ENCODE measurements at places on chromosomes 1 and 21. TPM values are rescaled to one million over a fixed set of nuclear protein-coding genes. Genes with fewer than 3 reads are reported as not detected.
A peak's percentile ranks its signal among the peaks of the same experiment; 100 is the strongest.

GRCh38 chr1:10768552-10768951, 27.9 kb downstream of the CASZ1 start:
- no peak overlapping the region for H3K27ac ChIP-seq
- no peaks in the 10 kb centered on the region for H3K4me1 ChIP-seq
- H3K4me3 ChIP-seq = no peak overlapping the region
- DNase-seq = no peak
- no peaks in the 10 kb centered on the region for H3K27me3 ChIP-seq

GRCh38 chr1:14926818-14927575, 226.6 kb upstream of the TMEM51 start:
- peaks cover 4% of the 10 kb centered on the region for H3K4me1 ChIP-seq
- H3K27me3 ChIP-seq = no peaks in the 10 kb centered on the region

DNA sequence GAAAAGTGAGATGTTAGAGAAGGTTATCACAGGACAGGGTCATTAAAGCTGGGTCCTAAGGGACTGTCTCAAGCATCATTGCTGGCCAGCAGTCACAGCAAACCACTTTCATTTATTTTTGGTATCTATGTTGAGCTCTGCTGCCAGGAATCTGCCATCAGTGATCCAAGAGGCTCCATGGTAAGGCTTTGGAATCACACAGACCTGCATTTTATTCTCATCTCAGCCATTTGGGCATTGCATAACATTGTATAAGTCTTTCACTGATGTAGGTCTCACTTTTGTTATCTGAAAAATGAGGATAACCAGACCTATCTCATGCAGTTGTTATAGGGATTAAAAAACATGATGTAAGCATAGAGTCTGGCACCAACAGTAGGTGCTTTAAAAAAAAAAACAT, 77.5 kb downstream of the OMA1 start:
- H3K27ac ChIP-seq = no peak overlapping the region
- no peak overlapping the region for H3K4me3 ChIP-seq
- DNase-seq = no peak

DNA sequence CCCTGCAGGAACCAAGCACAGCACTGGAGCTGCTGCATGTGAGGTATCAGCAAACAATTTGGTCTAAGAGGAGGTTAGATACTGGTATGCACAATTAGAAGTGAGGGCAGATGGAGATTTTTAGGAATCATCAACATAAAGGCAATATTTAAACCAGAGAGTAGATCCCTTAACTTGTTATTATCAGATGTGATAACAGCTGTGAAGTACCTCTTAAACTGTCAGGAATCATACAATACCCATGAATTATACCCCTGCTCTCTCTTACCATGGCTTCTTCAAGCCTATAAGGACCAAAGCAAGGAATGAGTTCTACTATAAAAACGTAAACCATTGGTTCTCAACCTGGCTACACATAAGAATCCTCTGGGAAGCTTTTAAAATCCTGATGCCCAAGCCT, 3.9 kb downstream of the BCAR3 start:
- no peaks in the 10 kb centered on the region for H3K27me3 ChIP-seq
- H3K4me1 ChIP-seq = peaks cover 26% of the 10 kb centered on the region
- H3K4me3 ChIP-seq = no peak overlapping the region
- DNase-seq = no peak

DNA sequence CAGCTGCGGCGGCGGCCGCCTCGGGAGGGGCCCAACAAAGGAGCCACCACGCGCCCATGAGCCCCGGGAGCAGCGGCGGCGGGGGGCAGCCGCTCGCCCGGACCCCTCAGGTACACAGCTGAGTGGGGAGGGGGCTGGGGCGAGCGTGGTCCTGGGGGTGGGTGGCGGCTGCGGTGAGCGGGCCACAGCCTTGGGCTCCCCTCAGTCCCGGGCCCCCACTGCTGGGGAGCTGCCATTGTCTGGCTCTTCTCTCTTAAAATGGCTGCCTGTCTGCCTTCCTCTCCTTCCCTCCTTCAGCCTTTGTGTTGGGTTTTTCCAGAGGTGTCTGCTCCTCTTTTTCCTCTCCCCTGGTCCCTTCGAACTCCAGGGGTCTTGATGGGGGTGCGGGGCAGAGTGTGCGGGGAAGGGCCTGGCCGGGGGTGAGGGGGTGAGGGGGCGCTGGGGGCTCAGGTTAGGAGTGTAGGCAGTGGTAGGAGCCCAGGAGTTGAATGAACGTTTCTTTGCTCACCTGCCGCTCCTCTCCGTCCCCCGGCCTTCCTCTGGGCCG, 1.7 kb downstream of the ARID1A start:
- H3K4me1 ChIP-seq = peaks cover 54% of the 10 kb centered on the region
- no peaks in the 10 kb centered on the region for H3K27me3 ChIP-seq
- peak overlapping the region; percentile 73 for H3K4me3 ChIP-seq

DNA sequence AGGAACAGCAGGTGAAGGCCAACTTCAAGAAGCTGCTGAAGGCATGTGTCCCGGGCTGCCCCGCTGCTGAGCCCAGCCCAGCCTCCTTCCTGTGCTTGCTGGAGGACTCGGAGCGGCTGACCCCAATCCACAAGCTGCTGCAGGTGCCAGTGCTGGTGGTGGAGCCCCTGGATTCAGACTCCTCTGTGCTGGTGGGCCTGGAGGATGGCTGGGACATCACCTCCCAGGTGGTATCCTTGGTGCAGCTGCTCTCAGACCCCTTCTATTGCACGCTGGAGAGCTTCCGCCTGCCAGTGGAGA, 20.1 kb upstream of the NPPB start:
- H3K36me3 ChIP-seq = no peaks in the 10 kb centered on the region
- no peak overlapping the region for H3K27ac ChIP-seq
- H3K27me3 ChIP-seq = no peaks in the 10 kb centered on the region
- H3K4me3 ChIP-seq = no peak overlapping the region

Gene OPTC
- total RNA-seq = not detected

Gene SOX13
- 31.5 TPM for total RNA-seq

Gene SLFNL1
- total RNA-seq = 0.09 TPM

Gene ZNF593OS
- 0.45 TPM for total RNA-seq

Gene MFAP2
- 20.5 TPM for total RNA-seq

Gene RNASEL
- total RNA-seq = 2.9 TPM

Gene AGO4
- total RNA-seq = 8.1 TPM

Gene ENAH
- total RNA-seq = 78.0 TPM

Gene SLC1A7
- total RNA-seq = not detected

Data from Caco-2 (cell line).